ENCODE measurements at places on chromosomes 6 and 20.

DNA sequence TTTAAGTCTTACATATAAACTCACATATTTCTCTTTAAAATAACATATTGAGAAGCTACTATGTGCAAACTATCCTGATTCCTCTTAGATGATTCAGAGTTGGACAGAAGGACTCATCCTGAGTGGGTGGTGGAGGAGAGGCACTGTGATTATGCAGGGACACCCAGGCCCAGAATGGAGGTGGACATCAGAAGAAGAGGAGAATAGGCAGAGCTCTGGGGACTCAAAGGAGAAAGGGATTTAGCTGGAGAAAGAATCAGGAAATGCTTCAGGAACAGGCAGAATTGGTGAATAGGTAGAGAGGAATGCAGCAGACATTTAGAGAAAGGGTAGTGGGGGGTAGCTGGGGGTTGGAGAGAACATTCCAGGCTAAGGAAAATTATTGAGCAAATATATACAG, 17.4 kb downstream of the RCAN2 start:
- no peak for DNase-seq

DNA sequence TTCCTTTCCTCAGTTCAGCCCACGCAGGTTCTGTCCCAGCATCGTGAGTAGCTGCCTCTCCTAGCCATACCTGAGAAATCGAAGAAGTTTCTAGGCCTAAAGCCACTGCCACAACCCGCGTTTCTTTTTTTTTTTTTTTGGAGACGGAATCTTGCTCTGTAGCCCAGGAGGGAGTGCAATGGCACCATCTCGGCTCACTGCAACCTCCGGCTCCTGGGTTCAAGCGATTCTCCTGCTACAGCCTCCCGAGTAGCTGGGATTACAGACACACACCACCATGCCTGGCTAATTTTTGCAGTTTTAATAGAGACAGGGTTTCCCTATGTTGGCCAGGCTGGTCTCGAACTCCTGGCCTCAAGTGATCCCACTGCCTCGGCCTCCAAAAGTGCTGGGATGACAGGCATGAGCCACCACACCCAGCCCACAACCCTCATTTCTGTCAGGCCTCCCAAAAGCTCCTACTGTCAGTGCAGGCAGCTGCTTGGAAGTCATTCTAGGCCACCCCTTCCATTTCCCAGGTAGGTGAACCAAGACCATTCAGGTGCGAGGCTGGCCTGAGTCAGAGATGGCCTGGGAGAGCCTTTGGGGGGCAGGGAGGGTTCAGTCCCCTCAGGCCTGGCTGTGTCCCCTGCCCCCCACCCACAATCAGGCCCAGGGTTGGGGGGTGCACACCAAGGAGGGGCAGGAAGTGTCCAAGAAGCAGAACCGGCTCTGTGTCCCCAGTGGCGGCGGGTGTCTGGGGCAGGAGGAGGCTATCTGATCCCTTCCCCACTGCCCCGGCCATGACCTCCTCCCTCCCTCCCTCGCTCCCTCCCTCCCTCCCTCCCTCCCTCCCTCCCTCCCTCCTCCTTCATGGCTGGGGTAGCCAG, 47.2 kb downstream of the NOL4L start:
- peak; percentile 47 for DNase-seq

- DNase-seq: peak; percentile 94
These were observed 39.6 kb upstream of the GFOD1 start for GRCh38 chr6:13526727-13527670.

DNA sequence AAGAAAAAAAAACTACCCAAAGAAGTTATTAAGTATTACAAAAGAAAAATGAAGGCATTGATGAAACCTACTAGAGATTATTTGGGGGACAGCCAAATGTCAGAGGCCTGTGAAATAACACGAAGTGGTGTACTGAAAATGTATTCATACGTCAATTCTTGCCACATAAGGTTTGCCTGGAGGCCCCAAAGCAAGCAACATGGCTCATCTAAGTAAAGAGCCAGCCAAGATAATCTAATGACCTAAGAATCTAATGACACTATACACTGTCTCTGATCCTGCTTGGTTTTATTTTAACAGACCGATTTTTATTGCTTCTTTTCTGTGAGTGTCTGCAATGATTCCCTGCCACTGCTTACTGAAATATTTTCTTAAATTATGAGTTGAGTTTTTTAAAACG, 34.7 kb downstream of the FILIP1 start:
- DNase-seq: no peak

- no peak for DNase-seq
These were observed 693 bp downstream of the HLA-F start for GRCh38 chr6:29723666-29724588.

DNA sequence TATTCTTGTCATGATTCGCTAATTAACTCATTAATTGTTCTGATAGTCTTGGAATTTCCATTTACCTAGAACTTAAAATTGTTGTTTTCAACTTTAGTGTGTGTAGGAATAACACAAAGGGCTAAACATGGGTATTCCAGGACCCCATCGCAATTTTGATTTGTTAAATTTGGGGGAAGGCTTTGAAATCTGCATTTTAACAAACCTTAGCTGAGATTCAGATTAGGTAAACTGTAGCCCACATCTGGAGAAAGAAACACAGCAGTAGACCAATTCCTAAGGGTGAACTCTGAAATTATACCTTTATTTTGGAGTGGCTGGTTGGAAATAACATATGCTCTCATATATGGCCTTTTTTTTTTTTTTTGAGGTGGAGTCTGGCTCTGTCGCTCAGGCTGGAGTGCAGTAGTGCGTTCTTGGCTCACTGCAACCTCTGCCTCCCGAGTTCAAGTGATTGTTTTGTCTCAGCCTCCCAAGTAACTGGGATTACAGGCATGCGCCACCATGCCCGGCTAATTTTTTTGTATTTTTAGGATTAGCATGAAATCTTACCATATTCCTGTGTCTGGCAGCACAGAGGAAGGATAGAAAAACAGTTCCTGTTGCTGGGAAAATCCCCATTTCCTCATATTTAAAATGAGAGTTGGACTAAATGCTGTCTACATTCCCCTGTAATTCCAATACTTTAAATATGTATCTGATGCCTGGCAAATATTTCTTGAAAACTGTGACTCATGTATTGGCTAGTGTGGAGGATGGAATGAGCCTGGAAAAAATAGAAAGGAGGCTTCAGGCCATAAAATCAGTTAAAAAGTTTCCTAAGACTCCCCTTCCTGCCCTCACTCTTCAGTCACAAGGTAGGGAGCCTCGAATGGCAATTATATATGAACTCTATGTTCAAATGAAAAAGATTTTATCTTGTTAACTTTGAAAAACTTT, 96.7 kb upstream of the FAM184A start:
- DNase-seq: no peak

GRCh38 chr6:37952027-37952426, 132.5 kb downstream of the ZFAND3 start:
- DNase-seq: peak; percentile 57

DNA sequence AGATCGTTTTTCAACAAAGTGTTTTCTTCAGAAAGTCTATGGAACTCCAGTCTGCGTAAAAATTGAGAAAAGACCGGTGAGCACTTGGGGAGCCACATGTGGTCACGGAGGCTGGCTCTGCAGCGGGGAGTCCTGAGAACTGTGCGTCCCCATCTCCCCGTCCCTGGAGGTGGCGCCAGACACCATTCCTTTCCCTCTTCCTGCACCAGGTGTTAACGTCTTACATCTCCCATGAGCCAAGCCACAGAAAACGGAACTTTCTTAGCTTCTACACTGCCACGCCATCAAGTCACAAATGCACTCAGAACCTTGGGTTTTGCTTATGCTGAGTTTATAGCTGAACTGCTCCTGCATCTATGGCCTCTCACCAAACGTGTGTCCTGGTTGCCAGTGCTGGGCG, 62.6 kb downstream of the GINS1 start:
- peak; percentile 28 for DNase-seq

DNA sequence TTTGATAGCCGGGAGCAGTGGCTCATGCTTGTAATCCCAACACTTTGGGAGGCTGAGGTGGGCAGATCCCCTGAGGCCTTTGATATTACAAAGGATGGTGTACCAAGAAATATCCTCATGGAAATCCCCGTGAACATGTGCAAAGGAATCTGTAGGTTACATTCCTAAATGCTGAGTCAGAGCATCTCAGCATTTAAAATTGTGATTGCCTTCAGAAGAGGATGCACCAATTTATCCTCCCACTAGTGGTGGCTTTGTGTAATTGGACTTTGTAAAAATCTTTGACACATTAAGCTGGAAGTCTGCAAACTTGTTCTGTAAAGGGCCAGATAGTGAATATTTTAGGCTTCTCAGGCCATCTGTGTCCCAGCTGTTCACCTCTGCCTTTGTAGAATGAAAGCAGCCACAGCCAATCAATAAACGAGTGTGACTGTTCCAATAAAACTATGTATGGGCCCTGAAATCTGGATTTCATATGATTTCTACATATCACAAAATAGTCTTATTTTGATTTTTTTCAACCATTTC, 11.8 kb downstream of the TMEM14B start:
- peak; percentile 32 for DNase-seq

- no peak for DNase-seq
These were observed 739.2 kb upstream of the GJE1 start for GRCh38 chr6:141393405-141394124.

GRCh38 chr6:37850260-37850659, 30.7 kb downstream of the ZFAND3 start:
- no peak for DNase-seq

- peak; percentile 43 for DNase-seq
These were observed 241.4 kb downstream of the SLC24A3 start for GRCh38 chr20:19453862-19454261.

DNA sequence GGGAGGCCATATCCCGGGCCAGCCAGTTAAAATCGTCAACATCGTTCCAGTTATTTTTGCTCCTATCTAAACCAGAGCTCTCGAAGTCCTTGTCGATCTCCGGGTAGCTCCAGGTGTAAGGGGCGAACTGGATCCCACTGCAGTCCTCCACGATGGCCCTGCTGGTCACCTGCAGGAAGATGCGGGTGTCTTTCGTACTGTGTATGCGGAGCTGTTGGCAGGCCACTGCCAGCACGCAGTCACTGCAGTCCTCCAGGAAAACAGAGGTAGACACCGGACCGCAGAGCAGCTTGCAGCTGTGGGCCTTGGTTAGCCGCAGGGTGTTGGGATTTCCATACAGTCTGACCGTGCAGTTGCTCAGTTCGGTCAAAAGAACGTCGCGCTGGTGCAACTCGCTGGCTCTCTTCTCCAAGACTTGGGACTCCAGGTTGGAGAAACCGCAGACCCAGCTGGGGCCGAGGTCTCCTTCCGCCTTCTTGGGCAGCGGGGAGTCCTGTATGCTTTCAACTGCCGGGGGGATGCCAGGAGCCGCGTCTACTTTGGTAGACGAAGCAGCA, 742 bp downstream of the TBCC start:
- peak; percentile 71 for DNase-seq

DNA sequence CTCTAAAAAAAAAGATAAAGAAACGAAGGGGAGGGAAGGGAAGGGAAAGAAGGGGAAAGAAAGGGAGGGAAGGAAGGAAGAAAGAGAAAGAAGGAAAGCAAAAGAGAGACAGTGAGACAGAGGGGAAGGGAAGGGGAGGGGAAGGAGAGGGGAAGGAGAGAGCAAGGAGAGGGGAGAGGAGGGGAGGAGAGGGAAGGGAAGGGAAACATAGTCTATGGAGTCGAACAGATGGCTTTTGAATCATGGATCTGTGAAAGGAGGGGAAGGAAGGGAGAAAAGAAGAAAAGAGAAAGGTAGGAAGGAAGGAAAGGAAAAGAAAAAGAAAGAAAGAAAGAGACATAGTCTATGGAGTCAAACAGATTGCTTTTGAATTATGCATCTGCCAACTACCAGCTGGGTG, 16.7 kb upstream of the NCOA6 start:
- no peak for DNase-seq

DNA sequence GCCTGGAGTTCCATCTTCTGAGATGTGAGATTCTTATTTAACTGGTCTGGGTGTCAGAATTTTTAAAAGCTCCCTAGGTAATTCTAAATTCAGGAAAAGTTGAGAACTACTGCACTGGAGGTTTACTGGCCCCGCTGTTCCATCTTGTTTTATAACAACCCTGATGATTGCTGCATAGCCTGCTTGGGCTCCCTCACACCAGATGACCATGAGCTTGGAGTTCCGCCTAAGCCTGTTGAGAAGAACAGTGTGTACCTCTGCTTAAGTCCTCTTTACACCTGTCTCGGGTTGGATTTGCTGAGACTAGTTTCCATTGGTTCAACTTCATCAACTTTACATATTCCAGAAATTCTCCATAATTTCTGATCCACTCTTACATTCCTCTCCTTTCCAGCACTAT, 77.9 kb downstream of the FKBP5 start:
- no peak for DNase-seq

DNA sequence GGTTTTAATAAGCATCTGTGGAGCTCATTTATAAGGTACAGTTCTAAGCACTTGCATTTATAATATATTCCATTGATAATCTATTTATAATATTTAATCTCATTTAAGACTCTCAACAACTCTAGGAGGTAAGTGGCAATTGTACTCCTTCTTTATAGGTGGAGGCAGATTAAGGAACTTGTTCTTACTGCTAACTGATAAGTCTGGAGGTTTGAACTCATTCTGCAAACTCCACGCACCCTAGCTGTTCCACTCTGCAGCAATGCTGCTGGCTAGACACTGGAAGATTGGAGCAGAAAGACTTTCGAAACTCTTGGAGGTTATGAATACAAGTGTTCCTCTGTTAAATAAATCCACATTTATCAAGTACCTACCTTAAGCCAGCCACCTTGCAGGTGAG, 793 bp upstream of the HDAC2 start:
- DNase-seq: peak; percentile 43

- DNase-seq: peak; percentile 23
These were observed 48.1 kb downstream of the CHMP4B start for GRCh38 chr20:33859157-33859695.

DNA sequence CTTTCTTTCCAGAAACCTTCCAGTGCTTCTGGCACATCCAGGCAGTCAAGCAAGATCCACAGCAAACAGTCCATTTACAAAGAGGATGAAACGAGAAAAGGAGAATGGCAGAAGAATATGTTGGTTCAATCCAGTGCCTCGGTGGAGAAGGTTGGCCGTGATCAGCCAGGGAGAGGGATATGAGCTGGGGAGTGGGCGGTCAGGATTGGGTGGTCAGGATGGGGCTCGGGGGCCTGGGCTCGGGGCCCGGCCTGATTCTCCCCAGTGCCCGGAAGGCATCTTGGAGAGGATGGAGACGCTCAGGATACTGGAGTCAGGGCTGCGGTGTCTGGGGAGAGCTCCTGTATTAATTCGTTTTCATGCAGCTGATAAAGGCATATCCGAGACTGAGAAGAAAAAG, 61.3 kb downstream of the EFCAB8 start:
- DNase-seq: no peak

DNA sequence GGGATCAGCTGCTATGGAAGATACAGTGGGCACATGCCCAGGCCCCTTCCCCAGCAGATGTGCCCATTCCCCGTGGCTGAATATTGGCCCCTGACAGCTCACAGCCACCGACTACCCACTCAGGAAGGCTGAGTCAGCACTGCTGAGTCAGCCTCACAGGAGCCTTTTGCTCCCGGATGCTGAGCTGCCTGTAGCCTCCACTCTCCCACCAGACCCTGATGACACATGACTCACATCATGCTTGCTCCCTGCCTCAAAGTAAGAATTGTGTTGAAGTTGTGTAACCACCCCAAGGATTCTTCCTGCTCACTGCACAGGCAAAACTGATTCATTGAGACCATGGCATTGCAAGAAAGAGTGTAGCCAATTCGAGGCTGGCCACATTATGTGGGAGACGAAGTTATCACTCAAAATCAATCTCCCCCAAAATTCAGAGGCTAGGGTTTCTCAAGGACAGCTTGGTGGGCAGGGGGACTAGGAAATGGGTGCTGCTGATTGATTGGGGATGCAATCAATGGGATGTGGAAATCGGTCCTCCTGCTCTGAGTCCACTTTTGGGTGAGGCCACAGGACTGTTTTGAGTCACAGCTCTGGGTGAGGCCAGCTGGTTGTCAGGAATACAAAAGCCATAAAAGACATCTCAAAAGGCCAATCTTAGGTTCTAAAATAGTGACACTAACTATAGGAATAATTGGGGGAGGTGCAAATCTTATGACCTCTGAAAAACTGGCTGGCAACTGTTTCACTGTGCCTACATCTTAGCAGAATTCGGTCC, 556.6 kb upstream of the CDH4 start:
- peak; percentile 88 for DNase-seq

Measured in MV-4-11 (cell line).